Ecto neural progenitor cell (in vitro differentiated cells): ENCODE measurements at places on chromosomes 7 and 10.

DNA sequence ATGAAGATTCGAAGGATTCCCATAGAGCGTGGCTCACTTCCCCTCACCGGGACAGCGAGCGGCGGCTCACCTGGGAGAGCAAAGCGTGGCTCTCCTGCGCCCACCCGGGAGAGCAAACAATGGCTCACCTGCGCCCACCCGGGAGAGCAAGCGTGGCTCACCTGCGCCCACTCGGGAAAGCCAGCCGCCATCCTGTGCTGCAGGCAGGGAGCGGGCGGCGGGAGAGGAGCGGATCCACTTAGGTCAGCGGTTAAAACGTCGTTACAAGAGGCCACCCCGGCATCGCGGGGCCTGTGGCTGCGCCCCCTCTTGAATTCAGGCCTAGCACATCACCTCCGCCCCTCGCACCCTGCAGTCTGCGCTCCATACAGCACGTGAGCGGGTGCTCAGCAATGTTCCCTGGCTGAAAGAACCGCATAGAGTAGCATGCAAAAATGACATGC lies 461 bp upstream of the FIGNL1 start:
- DNase-seq: no peak

- DNase-seq: peak; percentile 37
Measured at GRCh38 chr10:131207584-131208532, 103.7 kb downstream of the TCERG1L start.

GRCh38 chr10:15068802-15069201 lies 19.8 kb downstream of the ACBD7 start:
- no peak for DNase-seq

- DNase-seq: no peak
Measured at GRCh38 chr7:75686551-75686950, 52.2 kb downstream of the HIP1 start.

GRCh38 chr7:139451638-139452037 lies 31.8 kb downstream of the KLRG2 start:
- DNase-seq: no peak

DNA sequence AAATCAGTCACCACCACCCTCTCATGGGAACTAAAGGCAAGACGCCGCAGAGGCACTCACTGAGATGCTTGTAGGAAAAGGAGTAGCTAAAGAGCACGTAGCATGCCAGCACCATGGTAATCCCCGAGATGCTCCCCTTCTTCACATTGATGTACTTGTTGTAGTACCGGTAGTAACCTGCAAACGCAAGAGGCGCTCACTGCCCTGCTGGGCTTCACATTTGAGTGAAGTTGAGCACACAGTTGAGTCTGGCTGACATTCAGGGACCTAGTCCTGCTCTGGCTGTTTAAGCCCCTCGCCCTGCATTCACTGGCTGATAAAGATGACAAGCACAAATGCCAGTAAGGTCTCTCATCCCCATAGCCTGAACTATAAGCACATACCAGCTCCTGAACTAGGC lies 6.9 kb downstream of the ATP5MF start:
- DNase-seq: no peak

GRCh38 chr7:58087536-58088190 lies 637.7 kb downstream of the ZNF716 start:
- DNase-seq: no peak

GRCh38 chr10:98533241-98533640 lies 86.5 kb upstream of the HPS1 start:
- DNase-seq: no peak

GRCh38 chr7:27168265-27168947 lies 3.1 kb upstream of the HOXA9 start:
- no peak for DNase-seq

GRCh38 chr10:87878664-87879459 lies 15.4 kb downstream of the PTEN start:
- no peak for DNase-seq

- DNase-seq: no peak
Measured at GRCh38 chr7:39202041-39202440, 224.3 kb downstream of the POU6F2 start.

DNA sequence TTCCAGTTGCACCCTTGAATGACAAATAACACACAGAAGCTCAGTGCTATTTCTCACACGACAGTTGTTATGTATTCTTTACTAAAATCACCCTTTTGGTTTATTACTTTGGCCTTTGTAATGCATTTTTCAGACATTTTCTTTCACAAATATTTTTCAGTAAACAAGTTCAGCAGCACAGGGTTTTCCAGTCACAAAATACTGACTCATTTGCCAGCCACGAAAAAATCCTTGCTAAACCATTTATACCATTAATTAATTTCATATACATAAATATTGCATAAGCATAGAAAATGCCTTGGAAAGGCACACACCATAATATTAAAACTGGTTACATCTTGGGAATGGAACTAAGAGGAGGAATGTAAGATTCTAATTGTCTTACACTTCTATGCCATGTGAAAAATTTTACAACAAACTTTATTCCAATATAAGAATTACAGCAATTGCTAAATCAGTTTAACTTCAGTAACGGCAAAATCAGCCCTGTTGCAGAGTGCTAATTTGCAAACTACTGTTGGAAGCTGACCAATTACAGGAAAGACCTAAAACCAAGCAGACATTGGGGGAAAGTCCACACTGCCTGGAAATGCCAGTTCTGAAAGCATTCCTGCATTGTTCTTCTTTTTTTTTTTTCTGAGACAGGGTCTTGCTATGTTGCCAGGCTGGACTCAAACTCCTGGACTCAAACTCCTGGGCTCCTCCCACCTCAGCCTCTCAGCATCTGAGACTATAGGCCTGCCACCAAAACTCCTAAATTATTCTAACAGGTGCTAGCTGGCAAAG lies 31.6 kb upstream of the PBLD start:
- DNase-seq: no peak

DNA sequence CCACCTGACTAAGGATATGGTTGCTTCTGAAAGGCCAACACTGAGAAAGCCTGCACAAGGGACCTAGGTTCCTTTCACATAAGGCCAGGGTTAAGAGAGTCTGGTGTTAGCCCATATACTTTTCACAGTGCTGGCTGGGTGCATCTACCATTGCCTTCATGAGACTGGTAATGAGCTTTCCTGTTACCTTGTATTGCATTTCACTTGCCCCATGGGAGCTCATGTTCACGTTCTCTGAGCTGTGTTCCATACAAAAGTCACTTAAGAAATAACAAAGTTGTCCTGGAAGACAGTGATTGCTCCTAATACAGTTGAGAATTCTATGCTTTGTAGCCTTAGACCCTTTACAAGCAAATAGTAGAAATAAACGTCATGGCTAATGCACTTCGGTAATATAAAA lies 337.8 kb upstream of the TEX47 start:
- no peak for DNase-seq

GRCh38 chr7:103699032-103699431 lies 253.0 kb upstream of the SLC26A5 start:
- DNase-seq: no peak

DNA sequence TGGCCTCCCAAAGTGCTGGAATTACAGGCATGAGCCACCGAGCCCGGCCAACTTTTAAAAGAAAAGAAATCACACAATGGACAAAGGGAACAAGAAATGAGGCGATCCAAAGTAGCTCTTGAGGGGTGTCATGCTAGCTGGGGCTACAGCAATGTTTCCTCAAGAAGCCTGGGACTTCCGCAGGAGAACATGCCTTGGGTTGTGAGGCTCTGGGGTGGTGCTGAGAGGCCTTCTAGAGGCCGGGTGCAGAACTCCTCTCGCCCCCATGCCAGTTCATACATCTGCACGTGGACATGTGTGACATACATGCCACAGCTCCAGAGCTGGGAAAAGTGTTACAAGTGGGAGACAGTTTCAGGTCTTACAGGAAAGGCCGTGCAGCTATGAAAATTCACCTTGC lies 238.2 kb downstream of the SKAP2 start:
- peak; percentile 29 for DNase-seq

GRCh38 chr7:30093420-30093952 lies 41.3 kb upstream of the MTURN start:
- no peak for DNase-seq

GRCh38 chr10:33238643-33239042 lies 95.8 kb downstream of the NRP1 start:
- DNase-seq: no peak

- DNase-seq: no peak
Measured at GRCh38 chr10:124142006-124142739, 48.8 kb upstream of the CHST15 start.

- DNase-seq: no peak
Measured at GRCh38 chr7:2105917-2106316, 126.8 kb downstream of the MAD1L1 start.

DNA sequence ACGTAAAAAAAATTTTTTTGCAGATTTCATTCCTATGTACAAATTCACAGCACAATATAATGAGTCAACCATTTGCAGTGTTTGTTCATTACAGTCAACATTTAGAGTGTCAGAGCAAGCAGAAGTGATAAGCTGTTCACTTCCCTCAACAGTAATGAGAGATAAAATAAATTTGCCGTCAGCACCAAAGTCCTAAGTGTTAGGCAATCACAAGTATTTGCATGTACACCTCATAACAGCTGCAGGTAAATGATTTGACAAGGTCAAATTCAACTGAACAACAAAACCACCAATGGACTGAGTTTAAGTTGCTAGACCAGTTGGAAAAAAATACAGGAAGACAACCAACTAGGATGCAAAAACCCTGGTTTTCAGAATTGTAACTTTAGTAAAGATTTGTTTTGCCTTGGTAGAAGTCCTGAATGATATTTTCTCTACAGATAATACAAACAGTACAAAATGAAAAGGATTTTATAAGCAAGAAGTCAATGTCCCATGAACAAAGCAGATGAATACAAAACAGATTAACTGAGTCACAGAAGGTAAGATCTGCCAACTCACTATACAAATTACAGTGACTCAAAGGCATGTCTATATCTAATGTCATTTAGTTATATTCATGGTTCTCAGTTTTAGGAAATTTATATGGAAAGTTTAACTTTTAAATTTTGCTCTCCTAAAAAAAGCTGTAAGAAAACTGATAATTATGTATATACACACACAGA lies 10.4 kb downstream of the RAPGEF5 start:
- no peak for DNase-seq

- DNase-seq: no peak
Measured at GRCh38 chr7:114081606-114082425, 163.0 kb upstream of the PPP1R3A start.

GRCh38 chr10:80260295-80261243 lies 28.9 kb downstream of the MAT1A start:
- peak; percentile 72 for DNase-seq

GRCh38 chr7:47496056-47496665 lies 85.8 kb downstream of the TNS3 start:
- no peak for DNase-seq

DNA sequence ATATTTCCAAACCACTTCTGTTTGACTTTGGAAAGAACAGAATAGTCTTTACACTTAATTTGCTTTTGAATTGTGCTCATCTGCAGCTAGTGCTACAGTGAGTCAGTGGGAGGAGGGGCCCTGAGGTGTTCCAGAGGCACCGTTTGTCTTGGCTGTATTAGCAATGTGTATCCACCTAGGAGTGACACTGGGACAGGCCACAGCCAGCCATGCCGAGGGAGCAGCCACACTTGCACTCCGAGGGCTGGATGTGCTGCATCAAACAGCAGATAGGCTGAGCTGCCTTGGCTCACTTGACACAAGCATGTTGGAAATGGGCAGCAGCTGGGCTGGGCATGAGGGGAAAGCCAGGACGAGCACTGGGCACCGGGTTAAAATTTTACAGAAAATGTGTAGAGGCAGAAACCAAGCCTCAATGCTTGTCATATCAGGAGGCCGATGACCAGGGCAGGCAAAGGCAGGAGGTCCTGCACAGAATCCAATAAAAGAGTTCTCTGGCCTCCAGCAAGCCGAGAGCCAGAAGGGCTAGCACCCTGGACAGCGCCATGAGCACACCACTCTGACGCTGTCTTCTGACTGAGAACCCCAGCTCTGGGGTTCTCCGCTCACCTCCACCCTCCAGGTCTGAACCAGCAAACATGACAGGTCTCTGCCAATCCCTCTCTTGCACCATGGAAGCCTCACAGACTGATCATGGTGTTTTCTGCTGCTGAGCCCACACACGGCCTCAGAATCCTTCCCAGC lies 163.3 kb downstream of the GRID1 start:
- DNase-seq: peak; percentile 70

- DNase-seq: no peak
Measured at GRCh38 chr7:19928247-19928646, 154.8 kb upstream of the TMEM196 start.

GRCh38 chr7:43612599-43613589 lies 30.0 kb downstream of the STK17A start:
- no peak for DNase-seq

DNA sequence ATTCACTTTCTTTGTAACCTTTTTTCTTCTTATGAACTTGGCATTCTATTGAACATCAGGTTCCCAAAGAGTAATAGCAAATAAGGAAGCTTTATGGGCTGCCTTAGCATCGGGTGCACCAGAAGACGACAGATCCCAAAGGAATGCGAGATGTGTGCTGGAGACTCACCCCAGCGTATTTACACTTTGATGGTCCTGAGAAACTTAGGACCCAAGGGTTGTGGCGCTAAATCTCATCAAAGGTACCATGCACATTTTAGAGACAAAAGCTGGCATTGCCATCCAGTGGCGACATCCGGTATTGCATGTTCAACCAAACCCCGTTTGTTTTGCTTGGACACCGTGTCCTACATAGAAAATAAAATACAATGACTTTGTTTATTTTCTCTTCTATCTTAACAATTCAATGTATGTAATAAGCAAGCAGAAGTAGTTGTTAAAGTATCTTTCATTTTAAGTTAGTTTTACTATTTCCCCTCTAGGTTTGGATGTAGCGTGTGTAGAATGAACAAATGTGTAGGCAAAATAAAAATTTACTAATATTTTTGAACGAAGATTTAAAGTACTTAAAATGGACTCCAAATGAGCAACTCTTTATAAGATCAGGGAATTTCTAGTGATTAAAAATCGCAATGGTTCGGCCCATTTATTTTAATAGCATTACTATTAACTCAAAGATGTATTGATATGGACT lies 1154.8 kb downstream of the GATA3 start:
- peak; percentile 76 for DNase-seq

DNA sequence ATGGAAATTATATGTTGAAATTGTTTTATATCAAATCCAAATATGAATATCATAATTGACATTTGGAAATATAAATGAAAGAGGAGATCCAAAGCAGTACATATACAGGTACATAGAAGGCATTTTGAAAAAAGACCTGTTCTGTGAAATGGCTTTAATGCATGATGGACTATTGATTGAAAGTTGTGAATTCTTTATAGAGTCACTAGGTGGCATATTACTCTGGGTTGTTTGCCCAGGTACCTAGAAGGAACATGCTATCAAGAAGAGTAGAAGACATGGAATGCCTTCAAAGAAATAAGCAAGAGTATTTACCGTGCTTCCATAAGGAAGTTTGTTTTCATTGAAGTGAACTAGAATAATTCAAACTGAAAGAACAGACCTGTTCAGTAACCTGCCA lies 160.0 kb upstream of the ANK3 start:
- DNase-seq: no peak
